Suppressor macrophage treated with lipopolysaccharide for 4 hours (primary cell): ENCODE measurements at places on chromosomes 16 and 17.

DNA sequence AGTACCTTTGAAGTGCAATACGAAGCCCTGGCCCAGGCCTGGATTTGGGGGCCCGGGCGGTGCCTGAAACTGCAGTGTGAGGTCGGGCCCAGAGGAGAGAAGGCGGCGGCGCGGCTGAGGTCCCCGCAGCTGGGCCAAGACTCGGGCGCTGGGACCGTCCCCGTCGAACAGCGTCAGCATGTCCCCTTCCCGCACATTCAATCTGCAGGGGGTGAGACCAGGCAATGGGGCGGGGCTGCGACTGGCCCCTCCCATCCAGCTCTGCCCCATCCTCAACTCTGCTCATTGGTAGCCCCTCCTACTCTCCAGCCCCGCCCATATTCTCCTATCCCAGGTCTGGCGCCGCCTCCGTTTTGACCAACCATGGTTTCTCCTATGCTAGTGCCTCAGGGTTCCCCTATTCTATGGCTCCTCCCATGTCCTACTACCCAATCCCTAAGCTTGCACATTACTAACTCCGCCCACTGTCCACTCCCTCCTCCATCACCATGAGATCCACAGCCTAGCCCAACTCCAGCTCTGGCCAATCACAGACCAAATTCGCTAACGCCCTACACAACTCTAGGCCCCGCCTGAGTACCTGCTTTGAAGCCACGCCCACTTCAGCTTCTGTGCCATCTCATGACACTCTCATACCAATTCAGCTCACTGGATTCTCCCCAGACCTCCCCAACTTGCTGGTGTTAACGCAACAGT, 14.4 kb upstream of the CDIPT start:
- DNase-seq = peak; percentile 60

- DNase-seq = no peak
These were observed 123.5 kb upstream of the CACNG5 start for GRCh38 chr17:66711401-66711800.

GRCh38 chr16:72400257-72401083, 228.5 kb upstream of the PMFBP1 start:
- peak; percentile 67 for DNase-seq

- DNase-seq = no peak
These were observed 34.0 kb downstream of the RAB11FIP4 start for GRCh38 chr17:31425282-31426040.

DNA sequence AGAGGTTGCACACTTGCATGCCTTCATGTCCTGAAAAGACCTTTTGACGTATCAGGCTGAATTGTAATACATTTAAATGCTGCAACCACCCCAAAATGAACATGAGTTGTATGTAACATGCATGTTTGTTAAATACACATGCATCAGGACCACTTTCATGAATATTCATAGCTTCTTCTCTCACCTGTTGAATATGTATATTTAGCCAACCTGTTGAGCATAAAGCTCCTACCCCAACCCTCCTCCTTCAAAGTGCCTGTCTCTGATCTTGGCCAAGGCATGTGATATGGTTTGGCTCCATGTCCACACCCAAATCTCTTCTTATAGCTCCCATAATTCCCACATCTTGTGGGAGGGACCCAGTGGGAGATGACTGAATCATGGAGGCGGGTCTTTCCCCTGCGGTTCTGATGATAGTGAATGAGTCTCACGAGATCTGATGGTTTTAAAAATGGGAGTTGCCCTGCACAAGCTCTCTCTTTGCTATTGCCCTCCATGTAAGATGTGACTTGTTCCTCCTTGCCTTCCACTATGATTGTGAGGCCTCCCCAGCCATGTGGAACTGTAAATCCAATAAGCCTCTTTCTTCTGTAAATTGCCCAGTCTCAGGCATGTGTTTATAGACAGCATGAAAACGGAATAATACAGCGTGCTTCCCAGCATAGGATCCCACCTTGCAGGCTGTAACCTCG, 3.8 kb upstream of the CRYM start:
- DNase-seq = no peak

DNA sequence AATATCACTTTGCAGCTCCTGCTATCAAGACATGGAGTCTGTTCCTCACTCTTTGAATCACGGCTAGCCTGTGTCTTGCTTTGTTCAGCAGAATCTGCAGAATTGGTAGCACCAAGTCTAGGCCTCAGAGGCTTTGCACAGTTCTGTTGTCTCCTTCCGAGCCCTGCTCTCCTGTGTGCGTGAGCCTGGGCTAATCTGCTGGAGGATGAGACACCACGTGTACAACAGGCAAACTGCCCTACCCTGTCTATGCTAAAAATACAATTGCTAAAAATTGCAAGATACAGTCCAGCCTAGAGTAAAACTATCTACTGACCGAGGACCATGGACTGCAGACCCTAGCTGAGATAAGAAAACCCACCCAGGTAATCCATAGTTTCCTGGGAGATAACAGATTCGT, 484.7 kb downstream of the NPIPA7 start:
- no peak for DNase-seq

GRCh38 chr16:4345836-4346781, 5.0 kb downstream of the PAM16 start:
- peak; percentile 41 for DNase-seq

GRCh38 chr17:77802811-77803220, 155.7 kb upstream of the TNRC6C start:
- DNase-seq = no peak

DNA sequence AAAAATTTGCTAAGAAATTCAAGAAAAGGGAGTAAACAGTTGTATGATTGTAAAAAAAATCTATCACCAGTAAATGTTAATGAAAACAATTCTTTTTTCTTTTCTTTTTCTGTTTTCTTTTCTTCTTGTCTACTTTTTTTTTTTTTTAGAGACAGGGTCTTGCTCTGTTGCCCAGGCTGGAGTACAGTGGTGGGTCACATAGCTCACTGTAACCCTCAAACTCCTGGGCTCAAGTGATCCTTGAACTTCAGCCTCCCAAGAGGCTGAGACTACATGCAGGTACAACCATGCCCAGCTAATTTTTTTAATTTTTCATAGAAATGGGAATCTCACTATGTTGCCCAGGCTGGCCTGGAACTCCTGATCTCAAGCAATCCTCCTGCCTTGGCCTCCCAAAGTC, 57.2 kb upstream of the SIAH1 start:
- no peak for DNase-seq

DNA sequence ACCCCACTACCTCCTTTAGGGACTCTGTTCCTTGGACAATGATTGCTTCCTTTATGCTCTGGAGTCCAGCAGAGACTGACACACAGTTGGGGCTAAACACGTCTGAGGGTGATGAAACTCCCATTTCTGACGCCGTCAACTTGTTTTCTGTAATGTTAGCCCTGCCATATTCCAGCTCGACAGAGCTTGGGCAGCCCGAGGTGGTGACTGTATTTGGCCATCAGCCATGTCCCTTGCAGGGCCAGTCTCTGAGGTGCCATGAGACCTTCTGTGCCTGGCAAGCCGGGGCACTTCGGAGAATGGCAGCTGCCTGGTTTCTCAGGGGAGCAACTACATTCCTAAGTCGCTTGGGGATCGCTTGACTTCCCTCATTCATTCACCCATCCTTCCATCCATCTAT, 278.9 kb upstream of the TNRC6C start:
- DNase-seq = no peak

DNA sequence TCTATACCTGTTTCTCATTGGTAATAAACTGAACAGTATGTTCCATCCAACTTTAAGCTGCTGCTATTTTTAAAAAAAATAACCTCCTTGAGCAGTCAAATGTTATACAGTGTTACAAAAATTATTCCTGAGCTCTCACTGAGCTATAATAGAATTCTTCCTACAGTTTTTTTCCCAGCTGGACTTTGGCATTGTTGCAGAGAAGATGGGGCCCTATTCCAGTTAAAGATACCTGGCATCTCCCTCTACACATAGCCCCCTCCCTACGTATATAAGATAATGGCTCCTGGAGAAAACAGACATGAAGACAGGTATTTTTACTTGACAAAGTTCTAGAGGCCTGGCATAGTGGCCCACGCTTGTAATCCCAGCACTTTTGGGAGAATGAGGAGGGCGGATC, 1.6 kb upstream of the COX6A2 start:
- DNase-seq = no peak

DNA sequence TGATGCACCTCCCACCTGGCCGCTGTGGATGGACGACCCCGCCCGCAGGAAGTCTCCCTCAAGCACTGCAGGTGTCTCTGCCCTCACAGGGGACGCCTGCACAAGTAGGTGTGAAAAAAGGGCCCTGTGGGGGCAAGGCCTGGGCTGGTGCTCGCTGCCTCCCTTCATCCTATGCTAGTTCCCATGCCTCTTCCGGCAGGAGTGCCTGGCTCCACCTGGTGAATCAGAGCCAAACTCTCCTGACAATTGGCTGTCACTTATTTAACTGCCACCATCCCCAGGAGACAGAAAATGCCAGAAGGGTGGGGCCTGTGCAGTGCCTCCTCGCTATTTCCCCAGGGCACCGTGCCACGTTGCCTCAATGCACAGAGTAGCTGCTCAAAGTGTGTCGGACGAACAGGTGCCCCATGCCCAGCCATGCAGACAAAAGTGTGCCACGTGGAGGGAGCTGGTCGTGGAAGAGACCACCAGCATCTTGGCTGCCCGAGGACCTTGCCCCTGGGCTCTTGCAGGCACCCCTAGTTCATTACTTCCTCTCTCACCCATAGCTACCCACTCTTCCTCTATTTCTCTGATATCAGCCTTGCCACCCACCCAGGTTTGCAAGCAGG, 170.7 kb downstream of the SEC14L1 start:
- no peak for DNase-seq

DNA sequence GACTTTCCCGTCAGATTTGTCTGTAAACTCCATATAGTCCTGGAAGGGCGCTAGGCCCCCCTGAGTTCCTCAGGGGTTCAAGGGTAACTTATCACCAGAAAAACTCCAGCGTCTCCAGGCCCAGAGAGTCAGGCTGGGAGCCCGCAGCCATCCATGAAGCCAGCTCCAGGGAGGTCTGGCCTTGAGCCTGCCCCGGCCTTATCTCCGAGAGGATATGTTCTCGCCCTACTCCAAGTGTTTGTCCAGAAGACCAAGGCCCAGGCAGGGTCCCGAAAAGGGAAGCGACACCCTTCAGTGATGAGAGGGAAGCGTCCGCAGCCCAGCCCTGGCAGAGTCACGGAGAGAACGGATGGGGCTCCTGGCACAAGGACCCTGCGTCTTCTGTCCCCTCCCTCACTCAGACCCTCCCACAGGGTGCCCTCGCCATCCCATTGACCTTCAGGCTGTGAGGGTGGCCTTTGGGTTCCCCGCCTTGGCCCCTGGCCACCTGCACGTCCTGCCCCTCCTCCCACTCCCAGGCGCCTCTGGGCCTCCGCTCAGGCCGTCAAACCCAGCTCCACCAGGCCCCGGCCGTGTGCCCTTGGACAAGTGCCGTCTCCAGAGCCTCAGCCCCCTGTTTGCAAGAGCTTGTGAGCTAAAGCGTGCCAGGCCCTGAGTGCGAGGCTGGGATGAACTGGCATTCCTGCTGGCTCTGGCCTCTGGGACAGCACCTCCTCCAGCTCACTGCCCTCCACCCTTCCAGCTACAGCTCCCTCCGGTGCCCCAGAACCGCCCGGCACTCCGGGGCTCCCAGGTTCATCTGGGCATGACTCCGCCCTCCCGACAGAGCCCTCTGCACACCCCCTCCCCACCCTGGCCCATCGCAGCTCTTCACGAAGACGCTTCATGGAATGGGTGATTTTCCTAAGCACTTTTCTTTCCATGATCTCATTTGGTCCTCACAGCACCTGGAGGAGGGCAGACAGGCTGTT, 83.4 kb downstream of the ZDHHC7 start:
- no peak for DNase-seq

GRCh38 chr17:21304091-21304490, 19.6 kb downstream of the MAP2K3 start:
- no peak for DNase-seq

GRCh38 chr16:64791756-64792155, 330.1 kb downstream of the CDH11 start:
- no peak for DNase-seq

DNA sequence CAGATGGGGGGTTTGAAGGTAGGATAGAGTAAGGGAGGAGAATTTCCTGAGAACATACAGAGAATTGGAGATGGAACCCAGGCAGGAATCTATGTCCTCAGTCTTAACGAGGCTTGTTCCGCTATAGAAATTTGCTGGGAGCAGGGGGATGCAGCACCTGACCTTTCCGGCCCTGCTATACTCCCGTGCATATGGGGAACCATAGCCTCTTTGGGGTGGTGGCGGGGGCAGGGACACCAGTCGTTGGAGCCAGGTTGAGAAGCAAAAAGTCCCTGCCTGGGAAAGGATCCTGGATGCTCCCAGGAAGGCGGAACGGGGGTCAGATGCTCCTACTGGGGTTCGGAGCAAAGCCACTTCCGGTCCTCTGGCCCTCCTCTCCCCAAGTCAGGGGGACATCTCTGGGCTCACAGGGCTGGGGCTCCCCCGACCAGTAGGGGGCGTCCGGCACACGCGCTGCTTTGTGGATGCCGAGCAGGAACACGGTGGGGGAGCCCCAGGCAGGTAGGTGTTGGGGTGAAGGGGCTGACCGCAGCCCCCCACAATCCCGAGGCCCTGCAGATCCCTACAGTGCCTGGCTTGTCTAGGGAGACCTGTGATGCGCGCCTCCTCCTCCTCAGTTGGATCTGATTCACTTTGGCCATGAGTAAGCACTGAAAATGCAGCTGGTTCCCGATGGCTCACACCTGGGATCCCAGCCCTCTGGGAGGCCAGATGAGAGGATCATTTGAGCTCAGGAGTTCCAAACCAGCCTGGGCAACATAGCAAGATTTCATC, 15.5 kb upstream of the TFAP4 start:
- peak; percentile 72 for DNase-seq

GRCh38 chr16:49890876-49891275, 35.0 kb upstream of the ZNF423 start:
- DNase-seq = peak; percentile 20

DNA sequence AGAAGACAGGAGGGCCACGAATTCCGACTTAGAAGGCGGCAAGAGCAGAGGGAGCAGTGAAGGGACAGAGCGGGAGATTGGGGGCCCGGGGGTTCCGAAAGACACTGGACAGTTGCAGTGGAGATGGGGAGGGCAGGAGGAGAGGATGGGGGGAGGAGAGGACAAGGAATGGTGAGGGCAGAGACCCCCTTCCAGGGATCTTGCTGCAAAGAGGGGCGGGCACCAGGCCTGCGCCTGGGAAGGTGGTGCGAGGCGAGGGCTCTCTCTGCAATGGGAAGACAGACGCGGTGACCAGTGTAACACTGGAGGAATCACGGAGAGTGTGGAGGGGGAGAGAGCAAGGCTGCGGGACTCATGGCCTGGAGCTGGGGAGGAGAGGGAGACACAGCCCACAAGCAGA, 185.2 kb downstream of the RBFOX3 start:
- no peak for DNase-seq

- no peak for DNase-seq
These were observed 230.7 kb downstream of the BCAS3 start for GRCh38 chr17:60908324-60908723.

GRCh38 chr17:73308017-73308823, 3.6 kb downstream of the CDC42EP4 start:
- peak; percentile 51 for DNase-seq
